ENCODE measurements at places on chromosomes 7 and 10.

- no peak for DNase-seq
Measured at GRCh38 chr7:732094-732541, 5.0 kb upstream of the PRKAR1B start.

- DNase-seq = no peak
Measured at GRCh38 chr7:24478137-24478655, 95.1 kb upstream of the PALS2 start.

GRCh38 chr7:142017451-142017850, 21.8 kb downstream of the MGAM start:
- no peak for DNase-seq

GRCh38 chr7:137789215-137789882, 57.4 kb downstream of the DGKI start:
- no peak for DNase-seq

- no peak for DNase-seq
Measured at GRCh38 chr10:4780782-4781181, 45.2 kb upstream of the AKR1E2 start.

- no peak for DNase-seq
Measured at GRCh38 chr10:25786161-25786560, 147.9 kb upstream of the MYO3A start.
